ENCODE measurements at places on chromosomes 12 and 14.

- no peak for DNase-seq
These were observed 22.2 kb upstream of the MDM2 start for GRCh38 chr12:68785823-68786222.

DNA sequence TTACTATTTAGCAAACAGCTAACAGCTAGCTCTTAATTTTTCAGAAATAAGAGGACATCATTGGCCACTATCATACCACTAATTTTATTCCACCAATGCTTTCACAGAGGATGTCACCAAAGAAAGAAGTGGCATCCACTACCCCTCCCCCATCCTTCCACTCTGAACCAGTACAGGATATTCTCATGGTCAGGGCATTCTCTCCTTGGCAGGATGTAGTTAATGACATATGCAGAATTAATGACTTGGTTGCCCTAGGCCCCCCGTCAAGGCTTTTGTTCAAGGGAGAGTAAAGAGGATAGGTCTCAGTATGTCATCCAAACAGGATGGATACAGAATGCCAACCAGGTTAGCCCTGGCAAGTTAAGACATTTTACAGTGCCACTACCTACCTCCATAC is 18.9 kb upstream of the NUP107 start:
- DNase-seq = no peak

DNA sequence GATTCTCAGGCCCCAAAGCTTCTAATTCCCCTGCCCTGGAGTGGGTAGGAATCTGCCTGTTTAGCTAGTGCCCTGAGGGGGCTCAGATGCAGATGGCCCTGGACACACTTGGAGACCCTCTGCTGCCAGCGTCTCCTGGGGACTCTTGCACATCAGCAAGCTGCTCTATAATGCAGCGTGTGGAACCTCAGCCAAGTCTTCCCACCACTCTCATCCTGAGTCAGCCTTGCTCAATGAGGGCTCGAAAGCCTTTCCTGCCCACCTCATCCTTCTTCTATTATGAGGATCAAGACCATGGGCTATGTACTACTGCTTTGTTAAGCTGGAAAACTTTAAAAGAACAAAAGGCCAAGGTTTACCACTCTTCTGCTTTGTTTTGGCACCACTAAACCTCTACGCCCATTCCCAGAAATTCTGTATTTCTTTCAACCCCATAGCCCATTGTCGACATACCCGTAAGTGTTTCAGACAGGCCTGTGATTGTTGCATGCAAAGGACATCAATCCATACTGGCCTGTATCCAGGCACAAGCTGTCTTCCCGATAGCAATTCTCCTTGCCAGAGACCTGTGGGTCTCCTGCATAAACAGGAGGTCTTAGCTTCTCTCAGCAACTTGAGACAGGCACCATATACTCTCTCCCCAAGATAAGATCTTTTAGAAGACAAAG is 246.9 kb downstream of the DPF3 start:
- DNase-seq = no peak

GRCh38 chr12:104212516-104212915 is 3.1 kb upstream of the TXNRD1 start:
- no peak for DNase-seq

DNA sequence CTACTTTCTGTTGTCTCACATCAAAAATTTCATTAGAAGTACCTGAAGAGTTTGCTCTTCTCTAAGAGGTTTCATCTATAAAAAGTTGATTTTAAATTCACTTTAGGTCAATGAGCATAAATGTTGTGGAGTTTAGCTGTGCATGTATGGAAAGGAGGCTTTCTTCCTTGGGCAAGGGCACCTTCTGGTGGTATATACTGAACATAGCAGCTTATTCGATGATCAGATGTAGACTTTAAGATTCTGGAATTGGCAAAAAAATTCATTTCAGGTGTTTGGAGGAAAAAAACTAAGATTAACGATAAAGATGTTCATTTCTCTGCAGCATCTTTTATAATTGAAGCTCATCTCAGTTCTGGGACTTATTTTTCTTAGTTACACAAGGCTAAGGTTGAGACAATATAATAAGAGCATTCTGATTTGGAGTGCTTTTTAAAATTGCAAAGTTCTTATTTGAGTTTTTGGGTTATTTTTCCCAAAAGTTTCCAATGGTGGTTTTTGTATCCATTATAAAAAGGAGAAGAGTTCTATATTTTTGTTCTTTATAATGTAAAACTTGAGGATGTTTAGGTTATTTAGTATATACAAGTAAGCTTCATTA is 46.8 kb downstream of the TMEM117 start:
- DNase-seq = no peak

DNA sequence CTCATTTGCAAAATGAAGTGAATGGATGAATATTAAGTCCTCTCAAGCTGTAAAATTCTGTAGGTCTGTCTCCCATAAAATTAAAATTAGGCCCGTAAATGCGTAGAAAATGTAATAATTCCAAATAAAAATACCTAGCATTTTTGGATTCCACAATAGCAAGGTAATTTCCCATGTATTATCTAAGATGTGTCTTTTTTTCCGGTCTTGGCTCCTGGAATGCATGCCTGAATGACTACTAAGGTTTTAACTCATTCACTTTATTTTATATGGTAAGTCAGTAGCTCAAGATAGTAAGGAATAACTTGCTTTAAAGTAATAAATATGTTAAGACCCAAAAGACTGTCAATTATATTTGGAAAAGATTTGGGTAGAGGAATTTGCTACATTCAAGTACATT is 11.1 kb downstream of the TXNRD1 start:
- no peak for DNase-seq

DNA sequence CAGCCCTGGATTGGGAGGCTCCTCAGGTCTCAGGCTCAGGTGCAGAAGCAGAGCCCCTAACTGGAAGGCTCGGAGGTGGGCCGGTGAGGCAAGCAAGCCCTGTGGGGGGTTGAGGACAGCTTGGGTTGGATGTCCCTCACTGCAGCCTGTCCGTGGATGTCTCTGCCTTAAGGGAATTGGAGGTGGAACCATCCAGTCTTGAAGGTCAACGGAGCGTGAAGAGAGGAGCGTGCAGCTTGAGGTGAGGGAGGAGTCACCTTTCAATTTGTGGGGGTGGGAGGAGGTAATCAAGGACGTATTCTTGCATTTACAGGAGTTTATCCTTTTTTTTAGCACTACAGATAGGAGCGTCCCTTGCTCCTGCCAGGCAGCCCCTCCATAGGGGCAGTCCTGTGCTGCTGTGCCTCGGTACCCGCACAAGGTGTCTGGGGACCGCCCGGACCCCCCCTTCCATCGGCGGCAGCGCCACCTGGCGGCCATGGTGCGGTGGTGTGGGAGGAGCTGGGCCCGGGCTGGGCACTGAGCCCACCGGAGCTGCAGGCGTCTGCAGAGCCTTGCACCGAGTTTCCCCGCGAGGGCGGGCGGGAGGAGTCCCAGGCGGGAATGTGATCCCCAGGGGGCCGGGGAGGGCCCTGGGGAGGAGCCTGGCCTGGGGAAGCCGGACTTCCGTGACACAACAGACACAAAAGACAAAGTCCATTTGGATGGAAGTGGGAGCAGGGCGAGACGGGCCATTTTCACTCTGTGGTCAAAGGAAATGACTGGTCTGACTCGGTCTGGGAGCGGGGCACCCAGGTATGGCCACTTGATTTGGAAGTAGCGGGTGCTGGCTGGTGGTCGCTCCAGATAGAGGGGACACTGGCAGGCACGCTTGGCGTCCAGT is 864 bp downstream of the DNAJC22 start:
- DNase-seq = peak; percentile 73

DNA sequence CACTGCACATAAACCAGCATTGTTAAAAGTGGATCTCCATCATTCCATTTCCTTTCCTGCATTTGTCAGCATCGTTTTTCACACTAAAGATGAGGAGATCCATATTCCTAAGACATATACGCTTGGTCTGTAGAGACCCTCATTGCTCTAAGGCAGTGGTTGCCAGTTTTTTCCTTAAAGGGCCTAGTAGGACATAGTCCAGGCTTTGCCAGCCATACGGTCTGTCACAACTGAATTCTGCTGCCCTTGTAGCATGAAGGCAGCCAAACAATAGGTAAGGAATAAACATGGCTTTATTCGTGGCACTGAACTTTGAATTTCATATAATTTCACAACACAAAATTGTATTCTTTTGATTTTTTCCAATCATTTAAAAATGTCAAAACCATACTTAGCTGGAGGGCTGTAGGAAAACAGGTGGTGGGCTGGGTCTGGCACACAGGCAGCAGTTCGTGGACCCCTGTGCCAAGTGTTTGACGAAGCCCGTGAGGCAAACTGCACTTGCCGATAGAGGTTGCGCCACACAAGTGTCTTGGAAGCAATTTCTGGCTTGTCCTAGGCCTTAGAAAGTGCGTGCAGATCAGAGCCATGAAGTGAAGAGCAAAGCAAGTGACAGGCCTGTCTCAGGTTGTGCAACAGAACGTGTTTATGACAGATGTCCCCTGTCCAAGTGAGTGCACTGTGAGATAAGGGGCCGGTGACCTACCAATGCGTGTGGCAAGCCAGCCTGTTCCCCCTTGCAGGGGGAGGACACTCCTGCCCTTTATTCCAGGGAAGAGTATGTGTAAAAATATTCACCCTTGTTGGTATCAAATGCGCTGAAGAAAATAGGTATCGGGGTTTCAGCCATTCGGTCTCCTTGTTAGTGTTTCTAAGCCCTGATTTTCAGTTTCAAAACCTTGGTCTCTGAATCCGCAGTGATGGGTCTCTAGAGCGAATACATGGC is 916 bp upstream of the CHPT1 start:
- no peak for DNase-seq

DNA sequence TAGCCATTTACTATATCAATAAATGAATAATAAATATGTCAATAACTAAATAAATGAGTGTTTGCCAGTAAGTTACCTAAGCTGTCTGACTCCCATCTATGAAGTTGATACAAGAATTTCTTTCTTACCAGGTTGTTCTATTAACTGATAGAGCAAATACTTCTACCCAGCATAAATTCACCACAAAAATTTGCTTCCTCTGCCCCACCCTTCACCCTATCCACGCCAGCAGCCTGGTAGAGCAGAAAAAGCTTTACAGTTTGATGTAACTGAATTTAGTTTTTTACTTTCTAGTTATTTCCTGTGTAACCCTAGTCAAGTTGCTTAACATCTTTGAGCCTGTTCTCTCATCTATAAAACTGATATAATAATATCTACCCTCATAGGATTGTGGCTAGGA is 94.9 kb upstream of the SLC16A7 start:
- DNase-seq = no peak

- DNase-seq = no peak
These were observed 922.7 kb downstream of the VRK1 start for GRCh38 chr14:97719931-97720330.

DNA sequence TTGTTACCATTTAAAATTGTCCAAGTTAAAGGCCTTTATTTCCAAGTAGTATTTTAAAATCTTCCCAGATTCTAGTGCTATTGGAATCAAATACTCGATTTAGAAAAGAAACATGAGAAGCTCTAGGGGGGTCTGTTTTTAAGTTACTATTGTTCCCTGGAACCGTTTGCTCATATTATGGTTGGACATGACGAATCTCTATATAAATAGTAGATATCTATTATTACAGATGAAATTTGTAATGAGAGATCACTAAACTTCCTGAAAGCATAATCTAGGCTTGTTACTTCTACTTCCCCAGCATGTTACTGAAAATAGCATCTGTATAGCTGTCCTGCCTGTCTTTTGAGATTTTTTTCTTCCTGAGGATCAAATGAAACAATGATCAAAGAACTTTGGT is 70.1 kb downstream of the LGR5 start:
- no peak for DNase-seq

DNA sequence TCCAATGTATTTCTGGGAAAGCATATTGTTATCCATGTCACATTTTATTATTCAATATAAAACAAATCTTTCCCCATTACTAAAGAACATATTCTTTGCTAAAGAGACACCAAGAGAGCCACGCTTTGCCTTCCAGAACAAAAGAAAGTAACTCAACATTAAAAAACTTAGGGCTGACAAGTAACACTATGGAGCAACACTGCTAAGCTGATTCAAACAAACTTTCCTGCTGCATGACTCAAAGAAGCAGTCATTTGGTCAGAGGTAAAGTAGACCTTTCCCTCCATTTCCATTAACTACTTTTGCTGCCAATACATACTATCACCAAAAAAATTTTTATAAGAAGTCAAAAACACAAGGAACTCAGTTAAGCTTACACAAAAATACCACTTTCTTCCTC is 83.0 kb downstream of the DENND5B start:
- no peak for DNase-seq

GRCh38 chr14:89409961-89410360 is 7.1 kb downstream of the FOXN3 start:
- DNase-seq = no peak

DNA sequence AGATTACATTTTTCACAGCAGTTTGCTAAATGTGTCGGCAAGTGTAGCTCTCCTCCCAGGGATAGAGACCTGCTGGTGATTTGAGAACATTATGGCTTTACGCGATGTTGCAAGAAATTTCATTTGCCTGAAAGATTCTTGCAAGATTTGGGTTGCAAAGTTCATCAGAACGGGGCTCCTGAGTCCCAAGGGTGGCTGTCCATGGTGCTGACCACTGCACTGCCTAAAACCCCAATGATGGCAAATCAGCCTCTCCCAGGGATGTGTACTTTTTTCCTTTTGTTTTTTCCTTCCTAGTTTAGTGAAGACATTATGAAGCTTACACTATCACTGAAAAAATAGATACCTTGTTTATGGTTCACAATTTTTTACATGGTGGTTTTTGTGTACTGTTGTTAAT is 85.4 kb downstream of the WSCD2 start:
- no peak for DNase-seq

GRCh38 chr12:82966001-82966559 is 279.4 kb downstream of the TMTC2 start:
- no peak for DNase-seq

GRCh38 chr14:29077916-29078315 is 311.3 kb downstream of the FOXG1 start:
- DNase-seq = no peak

- no peak for DNase-seq
These were observed 15.0 kb downstream of the SSH1 start for GRCh38 chr12:108842361-108842760.

DNA sequence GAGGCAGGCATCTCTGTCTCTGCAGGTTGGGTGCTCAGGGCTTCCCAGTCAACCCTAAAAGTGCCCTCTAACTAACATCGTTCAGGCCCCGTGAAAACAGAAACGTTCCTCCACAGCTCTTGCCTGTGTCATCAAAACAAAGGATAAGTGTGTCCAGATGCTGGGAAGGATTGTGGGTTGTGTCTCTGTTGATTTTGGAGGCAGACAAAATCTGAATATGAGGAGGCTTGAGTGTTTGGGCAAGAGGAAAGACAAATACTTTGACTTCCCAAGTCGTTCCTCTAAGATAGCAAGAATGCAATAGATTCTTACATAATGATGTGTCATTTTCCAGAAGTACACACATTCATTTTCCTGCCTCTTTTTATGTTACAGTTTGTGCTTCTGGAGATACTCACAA is 52.9 kb downstream of the SERPINA3 start:
- no peak for DNase-seq

Measured in stimulated activated CD4-positive, alpha-beta T cell treated with anti-CD3 and anti-CD28 coated beads, Interleukin-15, amount 100 ng/mL, for 1 hour (primary cell).